Activated CD8-positive, alpha-beta memory T cell treated with anti-CD3 and anti-CD28 coated beads, Interleukin-2, amount 10 ng/mL, durations not matched to agents 7 days and 5 days (primary cell): ENCODE measurements at places on chromosomes 3 and 15.

- no peak for DNase-seq
These were observed 38.0 kb downstream of the SENP2 start for GRCh38 chr3:185623939-185624665.

GRCh38 chr3:12984023-12984823 lies 89.0 kb downstream of the IQSEC1 start:
- peak; percentile 80 for DNase-seq

DNA sequence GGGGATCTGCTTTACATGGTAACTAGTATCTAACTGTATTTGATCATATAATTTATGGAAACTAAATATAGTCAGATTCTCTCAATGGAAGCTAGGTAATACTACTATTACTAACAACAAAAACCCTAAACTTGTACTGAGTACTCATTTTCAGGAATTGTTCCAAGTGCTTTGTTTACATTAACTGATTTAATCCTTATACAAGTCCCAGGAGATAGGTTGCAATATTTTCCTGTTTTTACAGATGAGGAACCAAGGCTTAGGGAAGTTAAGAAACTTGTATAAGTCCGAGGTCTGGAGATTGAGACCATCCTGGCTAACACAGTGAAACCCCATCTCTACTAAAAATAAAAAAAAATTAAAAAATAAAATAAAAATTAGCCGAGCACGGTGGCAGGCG lies 7.5 kb upstream of the MTHFS start:
- no peak for DNase-seq

DNA sequence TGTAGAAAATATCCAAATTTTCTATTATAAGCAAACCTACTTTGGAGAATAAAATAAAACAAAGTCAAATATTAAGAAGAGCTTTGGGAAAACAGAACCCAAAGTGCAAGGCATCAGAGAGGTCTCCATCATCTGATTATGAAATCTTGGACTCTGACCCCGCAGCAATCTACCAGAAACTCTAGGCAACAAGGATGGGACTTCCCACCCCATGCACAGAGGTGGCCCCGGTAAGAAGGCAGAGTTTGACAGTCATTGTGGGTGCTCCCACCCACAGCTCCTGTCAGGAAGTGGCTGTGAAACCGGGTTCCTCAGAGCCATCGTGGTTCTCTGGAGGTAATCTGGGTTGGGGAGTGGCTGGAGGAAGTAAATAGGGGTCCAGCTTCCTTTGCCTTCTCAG lies 37.0 kb upstream of the TJP1 start:
- DNase-seq, result no peak
